ENCODE measurements at places on chromosomes 6 and 20.
A peak's percentile ranks its signal among the peaks of the same experiment; 100 is the strongest.

DNA sequence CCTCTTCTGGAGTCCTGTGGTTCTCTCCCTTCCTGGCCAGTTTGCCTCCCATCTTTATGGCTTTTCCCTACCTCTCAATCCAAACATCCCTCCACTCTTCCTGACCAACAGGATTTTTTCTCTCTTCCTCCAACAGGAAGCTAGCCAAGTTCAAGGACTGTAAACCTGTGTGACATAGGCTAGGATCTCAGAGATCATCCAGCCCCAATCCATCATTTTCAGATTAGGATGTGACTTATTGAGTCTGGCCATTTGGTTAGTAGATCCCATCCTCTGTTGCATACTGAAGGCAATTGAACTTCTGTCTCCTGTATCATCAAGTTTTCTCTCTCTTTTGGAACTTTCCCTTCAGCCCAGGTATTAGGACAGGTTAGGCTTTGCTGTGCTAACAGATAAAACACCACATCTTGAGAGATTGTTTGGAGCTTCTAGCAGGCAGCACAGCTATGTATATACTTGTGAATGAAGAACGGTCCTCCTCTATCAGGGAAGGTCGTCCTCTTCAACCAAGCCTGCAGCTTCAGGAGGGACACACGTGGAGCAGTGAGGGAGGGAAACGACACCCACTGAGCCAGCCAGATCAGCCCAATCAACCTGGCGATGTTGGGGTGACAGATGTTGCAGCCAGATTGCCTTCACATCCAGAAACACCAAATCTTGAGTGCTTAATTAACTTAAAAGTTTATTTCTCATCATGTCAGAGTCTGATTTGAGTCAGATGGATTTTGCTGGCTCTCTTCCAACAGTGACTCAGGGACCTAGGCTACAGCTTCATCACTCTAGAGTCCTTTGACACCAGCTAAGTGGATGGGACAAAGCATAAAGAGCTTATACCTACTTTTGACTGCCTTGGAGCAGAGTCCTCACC is 106.8 kb downstream of the GJA10 start:
- peak; percentile 51 for DNase-seq

- DNase-seq, result peak; percentile 53
Measured at GRCh38 chr6:67252663-67253062, 1382.4 kb upstream of the ADGRB3 start.

DNA sequence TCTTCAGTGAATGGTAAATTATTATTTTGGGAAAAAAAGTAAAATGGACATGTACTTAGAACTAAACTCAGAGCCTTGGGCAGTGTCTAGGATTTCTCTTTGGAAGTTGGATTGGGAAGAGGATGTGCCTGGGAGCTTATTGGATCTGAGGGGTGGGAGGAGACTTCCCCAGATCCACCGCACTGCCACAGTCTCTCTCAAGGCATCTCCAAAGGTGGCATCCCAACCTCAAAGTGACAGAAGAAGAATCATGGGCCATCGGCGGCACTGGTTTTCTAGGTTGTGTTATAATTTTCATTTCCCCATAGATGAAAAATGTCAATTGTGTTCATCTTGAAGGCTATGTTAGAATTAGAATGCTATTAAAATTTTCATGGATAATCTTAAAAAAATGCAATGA is 66.8 kb upstream of the CD93 start:
- DNase-seq, result no peak

GRCh38 chr6:33924681-33925080 is 120.9 kb upstream of the MLN start:
- DNase-seq, result no peak

- DNase-seq, result no peak
Measured at GRCh38 chr6:87154641-87154992, 748 bp upstream of the ZNF292 start.

- DNase-seq, result no peak
Measured at GRCh38 chr20:49620364-49621240, 52.7 kb upstream of the PTGIS start.

DNA sequence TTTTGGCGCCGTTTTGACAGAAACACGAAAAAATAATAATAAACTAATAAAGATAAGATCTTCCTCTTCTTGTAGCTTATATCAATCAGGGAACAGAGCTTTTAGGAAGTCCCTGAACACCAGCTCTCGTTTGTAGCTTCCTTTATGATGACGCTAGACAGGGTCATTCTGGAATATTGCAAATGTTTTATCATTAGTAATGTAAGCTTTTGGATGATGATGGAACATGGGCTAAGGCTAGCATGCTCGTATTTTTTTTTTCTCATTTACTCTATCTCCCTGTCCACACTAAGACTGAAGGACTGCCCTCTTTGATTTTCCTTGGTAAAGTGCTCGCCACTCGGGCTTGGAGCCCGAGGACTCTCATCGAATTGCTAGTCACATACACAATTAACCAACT is 22.1 kb upstream of the POM121L2 start:
- no peak for DNase-seq

GRCh38 chr6:1784422-1784884 is 174.7 kb downstream of the FOXC1 start:
- DNase-seq, result no peak
